ENCODE measurements at places on chromosomes 7 and 10.
A peak's percentile ranks its signal among the peaks of the same experiment; 100 is the strongest.

DNA sequence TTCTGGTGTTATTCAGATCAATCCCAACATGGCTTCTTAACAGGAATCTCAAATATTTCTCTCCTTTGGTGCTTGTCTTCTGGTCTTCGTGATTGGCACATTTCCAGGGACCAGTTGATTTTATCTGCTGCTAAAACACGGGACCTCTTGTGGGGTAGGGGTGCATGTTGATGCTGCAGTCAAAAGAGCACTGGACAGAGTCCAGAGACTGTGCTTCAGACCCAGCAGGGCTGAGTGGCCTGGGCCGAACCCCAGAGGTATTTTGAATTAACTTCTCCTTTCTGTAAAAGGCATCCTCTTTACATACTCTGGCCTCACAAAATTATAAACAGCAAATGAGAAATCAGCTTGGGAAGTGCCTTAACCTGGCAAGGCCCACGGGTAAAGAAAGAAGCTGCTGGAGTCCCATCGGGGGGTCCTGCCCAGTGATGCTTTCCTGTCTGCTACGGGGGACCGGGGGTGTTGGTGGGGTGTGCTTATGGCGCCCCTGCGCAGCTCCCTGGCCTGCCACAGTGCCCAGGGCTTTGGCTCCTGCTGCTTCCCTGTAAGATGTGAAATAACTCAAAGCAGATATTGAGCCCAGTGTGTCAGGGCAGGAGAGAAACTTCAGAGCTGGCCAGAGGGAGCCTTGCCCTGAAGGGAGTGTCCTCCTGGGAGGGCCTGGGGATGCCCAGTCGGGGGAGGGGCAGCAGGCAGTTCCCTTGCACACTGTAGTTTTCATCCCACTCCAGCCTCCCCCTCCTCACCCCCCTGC lies 230.5 kb downstream of the TCF7L2 start:
- DNase-seq: no peak

DNA sequence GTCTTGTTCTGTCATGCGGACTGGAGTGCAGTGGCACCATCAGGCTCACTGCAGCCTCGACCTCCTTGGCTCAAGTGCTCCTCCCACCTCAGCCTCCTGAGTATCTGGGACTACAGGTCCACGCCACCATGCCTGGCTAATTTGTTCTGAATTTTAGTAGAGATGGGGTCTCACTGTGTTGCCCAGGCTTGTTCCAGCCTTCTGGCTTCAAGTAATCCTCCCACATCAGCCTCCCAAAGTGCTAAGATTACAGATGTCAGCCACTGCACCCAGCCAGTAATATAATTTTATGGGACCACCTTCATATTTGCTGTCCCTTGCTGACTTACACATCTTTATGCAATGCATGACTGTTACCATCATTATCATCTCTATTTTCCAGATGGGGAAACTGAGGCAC lies 1.5 kb upstream of the HSPB1 start:
- no peak for DNase-seq

DNA sequence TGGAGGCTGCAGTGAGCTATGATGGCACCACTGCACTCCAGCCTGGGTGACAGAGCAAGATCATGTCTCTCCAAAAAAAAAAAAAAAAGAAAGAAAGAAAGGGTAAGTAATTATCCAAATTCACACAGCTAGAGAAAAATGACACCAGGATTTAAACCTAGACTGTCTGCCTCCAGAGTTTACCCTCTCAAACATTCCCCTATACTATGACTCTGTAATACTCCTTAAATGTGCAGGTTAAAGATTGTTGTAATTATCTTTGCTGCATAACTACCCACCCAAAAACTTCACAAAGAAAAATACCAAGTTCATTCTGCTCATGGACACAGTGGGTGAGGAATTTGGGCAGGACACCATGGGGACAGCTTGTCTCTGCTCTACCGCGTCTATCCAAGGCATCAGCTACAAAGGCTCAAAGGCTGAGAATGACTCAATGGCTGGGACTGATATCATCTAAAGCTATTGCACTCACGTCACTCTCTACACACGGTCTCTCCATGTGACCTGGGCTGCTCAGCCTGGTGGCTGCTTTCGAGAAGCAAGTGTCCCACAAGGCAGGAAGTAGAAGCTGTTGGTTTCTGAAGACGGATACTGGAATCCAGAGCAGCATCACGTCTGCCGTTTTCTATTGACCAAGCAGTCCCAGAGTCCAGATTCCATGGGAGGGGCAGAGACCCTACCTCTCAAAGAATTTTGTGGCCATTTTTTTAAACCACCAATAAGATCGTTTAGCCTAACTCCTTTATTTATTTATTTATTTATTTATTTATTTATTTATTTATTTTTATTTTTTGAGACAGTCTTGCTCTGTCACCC lies 185.7 kb upstream of the AUTS2 start:
- DNase-seq: peak; percentile 1

DNA sequence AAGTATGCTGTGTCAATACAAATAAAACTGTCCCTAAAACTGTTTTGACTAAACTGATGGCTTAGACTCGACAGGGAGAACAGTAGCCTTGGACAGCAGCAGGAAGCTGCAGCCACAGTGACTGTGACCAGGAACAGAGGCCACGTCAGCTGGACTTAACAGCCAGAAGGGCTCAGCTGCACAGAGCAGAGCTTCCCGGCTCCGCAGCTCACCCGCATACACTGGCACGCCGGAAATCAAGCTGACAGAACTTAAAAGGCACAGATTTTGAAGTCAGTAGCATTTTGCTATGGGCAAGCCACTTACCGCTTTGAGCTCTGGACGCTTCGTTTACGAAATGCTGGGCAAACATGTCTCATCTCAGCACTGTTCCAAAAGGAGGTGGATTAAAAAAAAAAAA lies 769.7 kb upstream of the AUTS2 start:
- no peak for DNase-seq

DNA sequence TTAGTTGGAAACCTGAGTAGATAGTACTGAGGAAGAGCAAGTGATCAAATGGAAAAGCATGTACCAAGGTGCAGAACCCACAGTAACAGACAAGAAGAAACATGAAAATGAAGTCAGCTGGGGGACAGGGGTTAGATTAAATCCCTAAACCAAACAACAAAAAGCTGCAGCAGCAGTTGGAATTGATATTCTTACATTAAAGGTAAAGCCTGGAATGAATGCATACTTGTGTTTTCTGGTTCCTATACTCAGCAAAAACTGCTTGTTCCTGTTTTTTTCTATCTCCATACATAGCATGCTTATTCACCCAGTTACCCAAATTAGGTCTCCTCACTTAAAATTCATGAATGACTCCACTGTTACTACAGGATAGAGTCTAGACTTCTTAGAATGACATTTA lies 92.4 kb downstream of the TPST1 start:
- DNase-seq: no peak

DNA sequence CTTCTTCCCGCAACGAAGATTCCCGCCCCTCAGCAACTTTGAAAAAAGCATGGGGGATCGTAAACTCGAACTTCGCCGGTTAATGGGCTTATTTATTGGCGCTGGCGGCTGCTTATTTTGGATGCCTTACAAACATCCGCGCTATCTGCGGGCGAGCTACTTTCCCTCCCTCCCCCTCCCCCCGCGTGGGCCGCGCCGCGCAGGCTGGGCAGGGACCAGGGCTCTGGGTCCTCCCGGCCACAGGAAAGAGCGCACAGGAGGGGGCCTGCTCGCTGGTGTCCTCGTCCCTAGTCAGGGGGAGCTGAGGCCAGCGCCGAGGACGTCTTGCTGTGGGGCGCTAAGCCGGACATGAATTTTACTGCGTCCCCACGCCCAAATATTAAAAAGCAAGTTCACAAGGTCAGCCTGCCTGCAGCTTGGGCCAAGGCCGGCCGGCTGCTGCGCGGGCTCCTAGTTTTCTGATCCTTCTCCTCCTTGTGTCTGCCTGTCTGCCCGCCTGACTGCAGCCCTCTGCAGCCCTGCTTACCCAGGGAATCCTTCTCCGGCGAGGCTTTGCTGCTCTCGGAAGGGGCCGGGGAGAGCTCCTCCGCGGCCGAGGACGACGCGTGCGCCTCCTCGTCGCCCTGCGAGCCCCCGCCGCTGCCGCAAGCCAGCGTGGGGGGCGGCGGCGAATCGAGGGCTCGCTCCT lies 1.2 kb downstream of the HOXA10 start:
- DNase-seq: no peak

GRCh38 chr10:29473087-29473356 lies 161.7 kb downstream of the SVIL start:
- DNase-seq: no peak

DNA sequence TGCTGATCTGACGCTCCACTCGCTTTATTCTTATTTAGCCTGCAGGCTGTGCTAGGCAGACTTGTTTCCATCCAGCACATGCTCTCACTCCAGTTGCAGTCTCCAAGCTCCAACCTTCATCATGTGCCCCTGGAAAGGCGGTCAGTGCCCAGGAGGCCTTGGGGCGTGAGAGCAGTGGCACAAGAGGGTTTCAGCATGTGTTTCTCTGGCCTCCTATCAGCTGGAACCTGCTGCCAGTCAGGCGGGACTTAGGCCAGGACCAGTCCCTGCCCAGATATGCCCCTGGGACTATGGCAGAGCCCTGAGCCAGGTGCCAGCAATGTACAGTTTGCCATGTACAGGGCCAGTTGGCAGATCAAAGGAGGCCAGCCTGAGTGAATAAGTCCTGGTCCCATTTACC lies 330.2 kb upstream of the FZD1 start:
- no peak for DNase-seq

DNA sequence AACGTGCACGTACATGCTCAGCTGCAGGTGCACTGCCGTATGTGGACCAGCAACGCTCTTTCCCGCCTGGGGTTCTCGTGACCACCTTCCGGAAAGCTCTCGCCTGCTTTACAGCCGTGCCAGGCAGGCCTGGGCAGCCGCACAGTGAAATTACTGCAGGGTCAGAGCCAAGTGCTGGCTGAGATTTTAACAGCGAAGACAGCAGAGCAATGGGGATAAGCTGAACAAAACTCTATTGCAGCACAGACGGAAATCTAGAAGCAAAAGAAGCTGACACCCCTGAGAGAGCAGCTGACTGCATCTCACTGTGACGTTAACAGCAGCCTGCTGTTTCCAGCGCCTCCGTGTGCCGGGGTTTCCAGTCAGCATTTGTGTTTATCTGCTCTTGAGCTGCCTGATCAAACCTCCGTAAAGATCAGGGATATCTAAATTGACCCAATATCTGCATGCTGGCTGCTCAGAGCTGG lies 179.0 kb downstream of the DIP2C start:
- no peak for DNase-seq

DNA sequence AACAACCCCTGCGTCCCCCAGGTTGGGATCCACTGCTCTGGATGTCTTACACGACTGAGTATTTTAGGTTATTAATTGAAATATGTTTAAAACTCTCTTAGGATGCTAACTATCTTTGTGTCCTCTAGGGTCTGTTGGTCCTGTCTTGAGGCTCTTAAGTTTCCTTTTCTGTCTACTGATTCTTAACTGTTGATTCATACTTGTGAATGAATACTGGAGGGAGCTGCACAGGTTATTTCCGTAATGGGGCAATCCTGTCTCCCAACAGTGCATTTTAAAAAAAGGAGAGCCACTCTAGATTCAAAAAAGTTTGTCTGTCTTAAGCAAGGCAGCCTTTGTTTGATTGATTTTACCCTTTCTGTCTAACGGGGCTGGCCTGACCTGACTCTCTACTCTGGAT lies 237.6 kb upstream of the POM121L12 start:
- DNase-seq: no peak

- DNase-seq: no peak
Measured at GRCh38 chr7:27581906-27582305, 80.8 kb downstream of the HIBADH start.

- no peak for DNase-seq
Measured at GRCh38 chr10:111267673-111268072, 190.8 kb downstream of the ADRA2A start.

GRCh38 chr7:83550100-83550499 lies 98.8 kb downstream of the SEMA3E start:
- peak; percentile 69 for DNase-seq

DNA sequence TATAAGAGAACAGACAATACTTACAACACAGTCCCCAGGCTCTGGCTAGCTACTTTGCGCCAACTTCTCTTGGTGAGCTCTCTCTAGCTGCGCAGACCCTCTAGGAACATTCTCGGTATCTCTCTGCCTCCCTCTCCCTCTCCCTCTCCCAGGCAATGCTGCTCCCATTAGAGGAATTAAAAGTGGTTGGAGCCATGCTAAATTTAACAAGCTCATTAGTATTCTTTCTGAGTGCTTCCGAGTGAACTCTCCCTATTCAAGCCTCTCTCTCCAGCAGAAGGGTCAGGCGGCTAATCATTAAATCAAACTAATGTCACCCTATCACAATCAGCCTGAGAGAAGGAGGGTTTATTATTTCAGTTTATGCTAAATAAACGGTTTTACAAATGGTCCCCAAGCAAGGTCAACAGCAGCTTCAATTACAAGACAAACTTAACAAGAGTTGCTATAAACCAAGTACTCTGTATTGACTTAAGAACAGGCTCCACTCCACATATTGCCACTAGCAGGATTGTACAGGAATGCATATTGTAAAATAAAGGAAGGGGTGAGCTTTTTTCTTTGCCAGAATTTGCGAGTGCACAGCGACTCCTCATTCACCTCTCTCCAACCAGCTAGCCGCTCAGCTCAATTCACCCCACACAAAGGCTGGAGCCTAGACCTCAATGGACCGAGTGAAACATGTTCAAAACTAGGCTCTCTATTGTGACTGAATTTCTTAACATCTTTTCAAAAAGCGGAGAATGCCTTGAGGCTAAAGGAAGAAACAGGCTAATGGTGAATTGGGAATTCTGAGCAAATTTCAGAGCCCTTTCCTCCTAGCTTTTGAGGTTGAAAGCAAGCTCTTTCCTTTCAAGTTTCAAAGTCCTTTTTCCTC lies 84.4 kb downstream of the GLI3 start:
- no peak for DNase-seq

DNA sequence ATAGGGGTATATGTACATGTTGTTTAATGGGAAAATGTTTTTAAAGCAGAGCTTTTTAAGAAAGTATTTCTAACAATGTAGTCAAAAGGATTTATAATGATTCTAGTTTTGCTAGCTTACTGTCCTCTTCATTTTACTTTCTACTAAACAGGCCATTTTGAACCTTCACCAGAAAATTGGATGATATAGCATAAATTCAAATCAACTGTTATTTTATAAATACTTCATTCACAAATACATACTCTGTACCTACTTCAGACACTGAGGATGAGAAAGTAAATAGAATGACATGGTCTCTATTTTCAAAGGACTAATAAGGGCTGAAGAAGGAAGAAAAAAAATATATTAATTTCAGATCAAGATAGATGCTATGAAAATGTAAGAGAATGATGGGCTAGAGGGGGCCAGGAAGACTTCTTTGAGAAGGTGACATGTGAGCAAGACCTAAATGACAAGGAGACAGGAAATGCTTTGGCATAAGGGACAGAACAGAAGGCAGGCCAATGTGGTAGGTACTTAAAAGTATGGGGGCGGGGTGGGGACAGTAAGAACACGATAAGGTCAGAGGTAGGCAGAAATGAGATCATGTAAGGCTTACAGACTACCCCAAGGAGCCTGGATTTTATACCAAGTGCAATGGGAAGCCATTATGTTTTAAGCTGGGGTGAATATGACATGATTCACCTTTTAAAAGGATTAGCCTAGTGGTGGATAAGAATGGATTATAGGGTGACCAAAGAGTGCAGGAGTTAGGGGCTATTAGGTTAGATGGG lies 5.2 kb downstream of the NAMPT start:
- peak; percentile 63 for DNase-seq

GRCh38 chr7:132419542-132419941 lies 156.7 kb downstream of the PLXNA4 start:
- DNase-seq: peak; percentile 84
